Renal cortex interstitium (tissue), 15 donors: ENCODE measurements at places on chromosomes 13 and 19.

GRCh38 chr13:24606486-24607170, 73.6 kb upstream of the ATP12A start:
- no peak for DNase-seq

GRCh38 chr19:10835754-10836478, at the start of gene TMED1:
Gene TMED1 (minus strand): TSS chr19:10836212. CDS start chr19:10836191, 21 bp downstream.
- DNase-seq = peak; percentile 94

GRCh38 chr13:45021250-45021649, 31.9 kb downstream of the GPALPP1 start:
- no peak for DNase-seq

- no peak for DNase-seq
Measured at GRCh38 chr13:93859716-93860115, 619.8 kb downstream of the DCT start.

DNA sequence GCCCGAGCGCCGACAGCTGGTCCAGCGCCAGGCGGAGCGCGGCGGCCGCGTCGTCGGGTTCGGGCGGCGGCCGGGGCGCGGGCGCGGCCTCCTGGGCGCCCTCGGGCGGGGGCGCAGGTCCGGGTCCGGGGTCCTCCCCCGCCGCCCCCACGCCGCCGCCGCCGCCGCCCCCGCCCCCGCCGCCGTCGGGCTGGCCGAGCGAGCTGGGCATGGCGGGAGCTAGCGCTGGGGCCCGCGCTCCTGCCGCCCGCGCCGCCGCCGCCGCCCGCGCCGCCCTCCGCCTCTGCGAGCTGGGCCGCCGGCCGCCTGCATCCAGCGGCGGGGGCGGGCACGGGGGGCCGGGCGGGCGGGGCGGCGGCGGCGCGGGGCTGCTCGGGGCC, 287 bp downstream of the MEX3D start:
- no peak for DNase-seq

DNA sequence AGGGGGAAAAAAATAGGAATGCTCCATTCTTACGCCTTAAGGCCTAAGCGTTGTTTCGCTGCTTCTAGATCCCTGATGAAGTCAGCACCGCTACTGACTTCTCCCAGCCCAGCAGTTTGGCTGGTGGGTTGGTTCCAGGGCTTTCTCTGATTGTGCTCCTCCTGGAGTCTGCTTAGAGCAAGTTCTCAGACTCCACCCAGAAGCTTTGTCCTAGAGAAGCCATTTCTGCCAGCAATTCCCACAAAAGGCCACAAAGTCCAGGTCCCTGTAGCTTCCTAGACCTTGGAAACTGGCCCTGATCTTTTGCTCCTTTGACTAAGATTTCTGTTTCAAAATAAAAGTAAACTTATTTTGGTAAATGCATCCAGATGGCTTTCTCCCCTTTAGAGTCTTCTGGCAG, 65.4 kb downstream of the KCTD12 start:
- no peak for DNase-seq

- DNase-seq = no peak
Measured at GRCh38 chr19:30092721-30093569, 150.9 kb downstream of the URI1 start.

DNA sequence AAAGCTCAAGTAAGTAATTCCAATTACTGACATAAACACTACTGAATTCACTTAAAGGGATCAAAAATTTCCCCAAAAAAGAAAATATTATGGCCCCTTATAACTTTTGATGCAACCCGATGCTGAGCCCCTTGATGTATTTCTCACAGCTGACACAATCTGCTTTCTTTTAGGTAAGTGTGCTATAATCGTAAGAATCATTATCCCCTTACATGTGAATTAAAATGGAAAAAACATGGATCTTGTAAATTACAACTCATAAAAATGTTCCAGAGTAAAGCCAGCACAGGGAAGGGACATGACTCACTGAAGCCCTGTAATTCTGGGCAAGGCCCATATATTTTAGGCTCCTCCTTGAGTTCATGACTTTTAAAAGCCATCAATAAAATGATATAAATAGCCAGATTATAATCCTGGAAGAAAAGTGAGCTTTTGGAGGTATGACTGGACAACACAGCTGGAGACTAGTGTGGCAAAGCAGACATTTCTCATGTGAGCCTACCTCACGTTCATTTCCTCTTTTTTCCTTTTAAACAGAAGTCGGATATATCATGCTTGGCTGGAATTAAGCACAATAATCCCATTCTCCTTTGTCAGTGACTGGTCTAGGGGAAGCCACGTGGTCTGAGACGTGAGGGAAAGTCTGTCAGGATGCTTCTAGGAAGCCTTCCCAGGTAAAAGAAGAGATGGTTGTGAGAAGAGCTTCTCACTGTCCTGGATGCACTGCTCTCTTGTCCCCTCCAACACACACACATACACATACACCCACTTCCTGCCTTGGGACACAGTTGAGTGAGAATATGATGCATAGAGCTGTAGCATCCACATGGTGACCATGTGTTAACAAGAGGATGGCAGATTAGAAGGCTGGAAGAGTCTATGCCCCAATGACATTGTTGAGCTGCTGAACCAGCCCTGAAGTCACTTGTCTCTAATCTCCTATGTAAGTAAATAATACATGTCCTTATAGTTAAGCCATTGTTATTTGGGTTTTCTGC, 165.4 kb downstream of the RGCC start:
- no peak for DNase-seq

DNA sequence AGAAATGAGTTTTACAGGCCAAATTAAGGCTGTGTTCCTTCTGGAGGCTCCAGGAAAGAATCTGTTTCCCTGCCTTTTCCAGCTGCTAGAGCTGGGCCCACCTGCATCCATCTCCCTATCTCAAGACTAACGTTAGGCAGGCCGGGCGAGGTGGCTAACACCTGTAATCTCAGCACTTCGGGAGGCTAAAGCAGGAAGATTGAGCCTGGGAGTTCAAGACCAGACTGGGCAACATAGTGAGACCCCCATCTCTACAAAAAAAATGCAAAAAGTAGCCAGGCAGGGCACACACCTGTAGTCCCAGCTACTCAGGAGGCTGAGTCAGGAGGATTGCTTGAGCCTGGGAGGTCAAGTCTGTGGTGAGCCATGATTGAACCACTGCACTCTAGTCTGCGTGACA, 14.6 kb downstream of the HIF3A start:
- DNase-seq = no peak

GRCh38 chr19:34474233-34474989, 7.1 kb upstream of the WTIP start:
- DNase-seq = no peak

DNA sequence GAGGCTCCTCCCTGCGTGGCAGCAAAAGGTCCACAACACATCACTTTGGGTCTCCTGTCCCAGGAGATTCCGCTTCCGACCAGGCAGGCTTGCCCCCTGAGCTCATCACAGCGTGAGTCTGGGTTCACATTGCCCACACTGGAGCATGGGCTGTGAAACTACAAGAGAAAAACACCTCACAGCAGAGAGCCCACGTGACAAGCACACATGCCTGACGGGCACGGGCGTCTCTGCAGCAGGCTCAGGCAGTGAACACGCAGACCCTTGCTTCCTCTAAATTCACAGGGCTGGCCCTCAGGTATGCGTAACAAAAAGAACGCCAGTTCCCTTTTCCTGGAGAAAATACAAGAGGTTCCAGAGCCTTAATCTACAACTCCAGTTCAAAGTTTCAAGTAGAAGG, 41.9 kb downstream of the RASA3 start:
- no peak for DNase-seq

DNA sequence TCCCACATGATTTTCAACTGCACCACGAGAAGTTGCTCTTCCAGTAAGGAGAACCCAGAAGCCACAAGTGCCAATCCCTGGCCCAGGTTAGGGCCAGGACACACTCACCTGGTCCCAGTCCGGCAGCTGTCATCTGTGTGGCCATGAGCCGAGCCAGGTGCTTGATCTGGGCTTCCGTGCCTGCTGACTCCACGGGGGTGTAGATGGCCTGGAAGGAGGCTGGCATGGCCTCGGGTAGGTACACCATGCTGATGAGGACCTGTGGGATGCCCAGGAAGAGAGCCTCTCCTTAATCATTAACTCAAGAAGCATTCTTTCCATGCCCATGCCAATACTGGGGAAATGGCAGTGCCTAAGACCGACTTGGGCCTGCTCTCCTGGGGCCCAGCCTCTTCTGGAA, 19.9 kb upstream of the RSPH6A start:
- DNase-seq = no peak
